ENCODE measurements at places on chromosomes 6 and 20. TPM values are rescaled to one million over a fixed set of nuclear protein-coding genes. Genes with fewer than 3 reads are reported as not detected.

Gene SEMG1
- not detected for total RNA-seq

Gene ARMH2
- total RNA-seq: not detected

Gene PHACTR3
- total RNA-seq: not detected

Gene OR12D3
- not detected for total RNA-seq

Gene OR2B2
- total RNA-seq: not detected

Gene RIOK1
- 37.8 TPM for total RNA-seq

Gene CFAP206
- not detected for total RNA-seq

Gene OR10C1
- not detected for total RNA-seq

Gene REM1
- not detected for total RNA-seq

Gene PRDM13
- total RNA-seq: not detected

Gene KCNS1
- total RNA-seq: not detected

Gene PRSS35
- not detected for total RNA-seq

Gene HNF4A
- total RNA-seq: 190 TPM

Gene C20orf202
- total RNA-seq: 0.20 TPM

Gene SPDEF
- total RNA-seq: not detected

Gene EDN3
- total RNA-seq: not detected

Gene HLA-DPB1
- total RNA-seq: not detected

Measured in HepG2 (cell line).